Stimulated activated CD4-positive, alpha-beta T cell treated with anti-CD3 and anti-CD28 coated beads, Interleukin-12 subunit alpha, Interleukin-12 subunit beta, amount 100 ng/mL, for 24 hours (primary cell): ENCODE measurements at places on chromosomes 2 and 18.

DNA sequence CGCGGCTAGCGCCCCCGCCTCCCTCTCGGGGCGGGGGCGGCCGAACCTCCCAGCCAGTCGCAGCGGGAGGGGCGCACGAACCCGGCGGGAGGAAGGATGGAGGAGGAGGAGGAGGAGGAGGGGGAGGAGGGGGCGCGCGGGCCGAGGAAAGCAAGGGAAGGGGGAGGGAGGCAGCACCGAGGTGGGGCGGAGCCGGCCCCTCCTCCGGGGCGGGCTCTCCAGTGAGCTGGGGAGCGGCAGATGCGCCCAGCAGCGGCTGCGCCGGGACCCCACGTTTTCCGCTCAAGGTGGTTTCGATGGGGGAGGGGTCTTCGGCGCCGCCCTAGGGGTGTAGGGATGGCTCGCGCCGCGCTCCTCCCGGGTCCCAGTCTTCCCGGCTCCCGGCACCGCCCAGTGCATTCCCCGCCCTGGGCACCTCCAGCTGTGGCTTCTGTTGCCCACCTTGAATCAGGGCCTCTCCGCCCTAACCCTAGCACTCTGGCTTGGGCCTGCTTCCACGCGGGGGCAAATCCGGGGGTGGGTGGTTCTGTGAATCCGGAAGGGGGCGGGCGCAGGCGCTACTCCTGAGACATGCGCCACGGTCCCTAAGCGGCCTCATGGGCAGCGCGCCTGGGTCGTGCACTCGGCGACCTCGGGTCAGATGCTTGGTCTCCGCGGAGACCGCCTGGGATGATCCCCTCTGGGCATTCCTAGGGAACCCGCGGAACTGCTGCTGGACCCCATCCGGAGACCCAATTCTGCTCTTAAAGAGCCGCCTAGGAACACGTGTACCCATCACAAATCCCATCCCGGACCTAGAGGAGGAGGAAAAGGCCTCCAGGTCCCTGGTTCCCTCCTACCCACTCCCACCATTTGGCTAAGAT lies at the start of gene FBXO41:
Gene FBXO41, minus strand, starts transcription at position 183 of the 863 bp plus-strand sequence. CDS start 14,848 bp downstream, outside the sequence.
- DNase-seq = peak; percentile 75

DNA sequence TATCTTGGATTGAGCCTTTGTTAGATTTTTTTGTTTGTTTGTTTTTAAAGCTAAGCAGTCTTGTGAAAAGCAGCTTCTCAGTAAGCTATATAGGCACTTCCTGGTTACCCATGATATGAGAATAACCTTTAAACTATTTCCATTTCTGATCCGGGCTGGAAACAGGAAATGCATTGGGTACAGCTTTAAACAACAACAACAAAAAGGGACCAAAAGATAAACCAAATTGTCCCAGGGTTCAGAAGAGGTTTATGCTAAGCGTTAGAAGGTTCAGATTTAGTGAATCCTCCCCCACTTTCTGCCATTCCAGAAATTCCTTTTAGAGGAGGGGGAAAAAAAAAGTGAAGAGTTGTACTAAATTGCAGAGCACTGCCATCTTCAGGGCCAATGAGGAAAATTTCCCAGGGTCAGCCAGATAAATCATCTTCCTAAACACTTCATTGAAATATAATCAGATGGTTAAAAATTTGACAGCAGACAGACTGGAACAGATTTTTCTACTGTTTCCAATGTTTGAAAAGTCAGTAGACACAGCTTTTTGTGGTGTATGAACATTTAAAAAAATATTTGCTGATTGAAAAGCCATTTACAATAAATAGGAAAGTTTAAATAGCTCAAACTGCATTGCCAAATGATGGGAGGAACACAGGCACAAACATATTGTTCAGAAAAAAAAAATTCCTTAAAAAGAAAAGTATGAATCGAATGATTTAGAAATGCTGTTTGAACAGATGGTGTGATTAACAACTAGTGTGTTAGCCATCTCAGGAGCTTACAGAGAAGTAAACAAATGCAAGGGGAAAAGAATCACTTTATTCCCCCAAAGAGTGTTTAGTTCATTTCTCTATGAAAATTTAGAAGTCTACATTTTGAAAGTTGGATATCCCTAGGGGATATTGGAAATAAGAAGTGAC lies 189.9 kb upstream of the TANK start:
- DNase-seq = no peak

DNA sequence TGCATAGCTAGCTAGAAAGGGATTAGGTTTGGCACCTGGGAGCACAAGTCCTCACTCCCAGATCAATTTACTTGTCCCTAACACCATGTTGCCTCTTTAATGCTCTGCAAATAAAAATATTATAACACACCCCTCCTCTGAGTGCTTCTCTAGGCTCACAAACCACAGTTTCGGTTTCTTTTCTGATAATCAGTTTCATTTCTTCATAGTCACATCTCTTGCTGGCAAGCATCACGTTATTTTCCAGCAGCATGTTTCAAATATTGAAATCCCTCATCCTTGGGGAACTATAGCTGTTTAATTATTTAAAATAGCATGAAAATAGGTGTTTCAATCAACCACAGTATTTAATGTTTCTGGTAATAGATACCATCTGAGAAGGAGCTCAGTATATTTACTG lies 13.9 kb upstream of the SMCHD1 start:
- DNase-seq = no peak

DNA sequence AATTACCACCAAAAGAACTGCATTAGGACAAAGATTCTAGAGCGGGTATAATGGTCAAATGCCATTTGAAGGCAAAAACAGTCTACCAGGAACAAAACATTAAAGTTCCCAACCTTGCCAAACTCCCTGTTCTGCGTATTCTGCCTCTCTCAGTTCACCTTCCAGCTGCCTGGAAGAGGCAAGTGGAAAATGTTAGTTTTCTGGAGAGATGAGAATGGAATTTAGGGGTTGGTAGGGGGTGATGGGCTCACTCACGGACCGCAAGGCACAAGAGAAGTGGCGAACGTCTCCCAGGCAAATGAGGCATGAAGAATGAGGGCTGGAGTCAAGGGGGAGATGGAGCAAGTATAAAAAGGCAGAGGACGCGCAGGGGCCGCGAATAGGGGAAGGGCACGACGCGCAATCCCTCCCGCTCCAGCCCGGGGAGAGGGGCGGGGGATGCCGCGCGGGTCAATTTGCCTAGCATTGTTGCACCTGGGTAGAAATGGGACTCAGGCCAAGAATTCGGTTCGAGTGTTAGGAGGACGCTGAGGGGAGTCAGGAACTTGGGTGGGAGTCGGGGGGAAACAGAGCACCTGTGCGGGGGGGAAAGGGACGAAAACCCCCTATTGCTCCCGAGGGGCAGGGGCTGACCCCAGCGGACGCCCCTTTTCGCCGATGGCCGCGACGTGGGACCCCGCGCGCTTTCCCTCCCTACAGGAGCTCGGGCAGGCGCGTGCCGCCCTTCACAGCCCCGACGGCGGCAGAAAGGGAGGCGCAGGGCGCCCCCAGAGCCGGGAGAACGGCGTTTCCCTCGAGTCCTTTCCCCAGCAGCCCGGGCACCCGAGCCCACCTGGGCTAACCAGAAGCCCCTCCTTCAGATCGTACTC lies 573 bp downstream of the PAIP2B start:
- DNase-seq = peak; percentile 8

DNA sequence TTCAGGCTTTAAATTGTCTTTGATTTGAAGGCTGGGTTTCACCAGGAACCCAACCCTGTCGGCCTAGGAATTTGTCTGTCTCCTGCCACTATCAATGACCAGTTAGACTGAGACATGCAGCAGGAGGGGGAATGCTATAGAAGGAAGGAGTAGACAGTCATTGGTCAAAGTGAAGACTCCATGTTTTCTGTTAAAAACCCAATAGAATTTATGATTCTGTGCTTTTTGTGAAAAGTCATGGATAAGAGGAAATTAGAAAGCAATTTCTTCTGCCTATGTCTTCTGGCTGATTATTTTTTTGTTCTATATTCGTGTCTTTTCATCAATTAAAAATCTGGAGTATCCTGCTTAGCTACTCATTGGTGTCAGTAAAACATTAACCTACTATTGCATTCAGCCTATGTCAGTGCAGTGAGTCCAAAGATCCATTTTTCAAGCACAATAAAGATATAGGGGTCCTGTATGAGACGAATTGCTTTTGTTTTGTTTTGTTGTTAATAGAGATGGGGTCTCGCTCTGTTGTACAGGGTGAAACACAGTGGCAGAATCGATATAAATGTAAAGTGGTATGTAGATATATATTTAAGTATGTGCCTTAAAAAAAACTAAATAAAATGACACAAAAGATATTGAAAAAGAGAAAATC lies 7.9 kb upstream of the KYNU start:
- DNase-seq = no peak

GRCh38 chr2:44371445-44371844 lies 9.7 kb downstream of the CAMKMT start:
- no peak for DNase-seq

- DNase-seq = no peak
Observed at GRCh38 chr2:27308359-27308881, at the start of gene UCN. Gene UCN (minus strand): TSS chr2:27308445. CDS start chr2:27307895, 550 bp downstream.

DNA sequence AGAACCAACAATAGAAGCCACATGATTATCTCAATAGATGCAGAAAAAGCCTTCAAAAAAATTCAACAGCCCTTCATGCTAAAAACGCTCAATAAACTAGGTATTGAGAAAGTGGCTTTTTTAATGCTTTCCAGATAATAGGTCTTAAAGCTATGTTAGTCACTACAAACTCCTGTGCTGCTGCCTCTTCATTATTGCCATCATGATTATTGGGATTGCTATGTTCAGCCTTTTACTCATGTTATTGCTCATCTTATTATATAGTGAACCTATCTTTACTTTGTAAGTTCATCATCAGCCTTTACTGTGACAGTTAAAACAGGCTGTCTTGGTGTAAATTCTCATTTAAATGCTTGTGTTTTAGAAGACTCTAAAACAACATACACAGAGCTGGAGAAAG lies 1557.2 kb upstream of the ZEB2 start:
- no peak for DNase-seq

DNA sequence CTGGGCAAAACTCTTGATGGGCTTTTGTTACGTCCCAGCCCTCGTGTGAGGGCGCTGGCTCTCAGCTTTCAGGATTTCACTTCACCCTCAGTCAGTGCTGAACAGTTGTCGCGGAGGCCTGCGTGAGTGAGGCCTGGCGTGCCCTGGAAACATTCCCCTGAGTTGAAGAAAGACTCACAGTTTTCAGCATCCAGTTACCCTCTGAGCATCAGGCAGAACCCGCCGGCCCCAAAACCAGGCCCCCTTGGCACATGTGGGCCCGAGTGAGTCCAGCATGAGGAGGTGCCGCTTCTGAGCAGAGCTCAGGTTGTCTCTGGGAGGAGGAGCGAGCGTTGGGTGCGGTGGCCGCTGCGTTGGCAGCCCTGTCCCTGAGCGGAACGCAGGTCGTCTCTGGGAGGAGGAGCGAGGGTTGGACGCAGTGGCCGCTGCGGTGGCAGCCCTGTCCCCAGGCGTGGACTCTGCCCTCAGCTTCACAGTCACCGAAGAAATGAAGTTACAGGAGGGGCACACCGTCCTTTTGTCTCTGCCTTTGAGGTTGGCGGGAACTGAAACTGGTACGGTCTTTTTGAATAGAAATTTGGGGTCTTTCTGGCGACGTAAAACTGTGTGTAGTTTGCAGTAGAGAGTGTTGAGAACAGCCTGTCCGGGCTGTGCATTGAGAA lies at the start of gene NEU4:
Gene NEU4, plus strand, starts transcription at position 473 of the 662 bp plus-strand sequence. CDS start 5,292 bp downstream, outside the sequence.
- no peak for DNase-seq

DNA sequence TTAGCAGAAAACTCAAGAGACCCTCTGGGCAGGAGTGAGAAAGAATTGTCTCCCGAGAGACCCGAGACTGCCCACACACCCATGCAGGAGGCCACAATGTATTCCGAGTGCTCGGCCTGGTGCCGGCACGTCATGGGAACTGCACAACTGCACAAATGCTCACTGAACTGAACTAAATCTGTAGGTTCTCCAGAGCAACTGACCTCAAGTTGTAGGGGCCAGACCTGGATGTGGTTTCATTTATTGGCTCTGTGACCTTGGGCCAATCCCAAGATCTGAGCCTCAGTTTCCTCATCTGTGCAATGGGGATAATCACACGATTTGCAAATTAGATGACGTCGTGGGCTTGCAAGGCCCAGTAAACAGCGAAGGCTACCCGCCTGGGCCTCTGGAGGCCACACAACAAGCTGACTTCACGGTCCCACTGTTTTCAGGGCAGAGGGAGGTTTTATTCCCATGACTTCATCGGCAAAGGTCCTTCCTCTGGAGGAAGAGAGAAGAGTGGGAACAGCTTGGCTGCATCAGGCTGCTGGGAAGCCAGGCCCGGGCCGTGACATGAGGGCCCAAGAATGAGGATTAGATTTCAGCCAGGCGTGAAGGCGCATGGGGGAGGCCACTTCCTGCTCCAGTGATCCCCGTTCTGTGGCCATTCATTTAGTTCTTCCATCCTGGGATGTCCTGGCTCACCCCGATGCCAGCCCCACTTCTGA lies 3.6 kb upstream of the ERFE start:
- DNase-seq = no peak

DNA sequence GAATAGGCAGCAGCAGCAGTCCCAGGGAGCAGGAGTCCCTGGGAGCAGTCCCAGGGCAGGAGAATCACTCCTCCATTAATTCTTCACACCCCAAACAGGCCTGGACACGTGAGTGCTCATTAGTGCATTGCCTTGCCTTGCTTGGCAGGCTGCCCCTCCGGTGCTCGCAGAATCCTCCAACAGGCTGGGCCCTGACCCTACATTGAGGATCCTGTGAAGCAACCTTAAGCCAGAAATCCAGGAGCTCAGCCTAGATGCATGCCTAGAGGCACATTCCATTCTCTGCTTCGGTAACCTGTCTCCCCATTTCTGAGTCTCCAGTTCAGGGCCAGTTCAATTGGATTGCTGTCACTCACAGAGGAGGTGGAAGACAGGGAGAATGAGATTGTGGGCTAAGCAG lies 97.4 kb upstream of the LRATD1 start:
- DNase-seq = no peak

GRCh38 chr18:79345981-79346380 lies 49.7 kb upstream of the NFATC1 start:
- DNase-seq = no peak

DNA sequence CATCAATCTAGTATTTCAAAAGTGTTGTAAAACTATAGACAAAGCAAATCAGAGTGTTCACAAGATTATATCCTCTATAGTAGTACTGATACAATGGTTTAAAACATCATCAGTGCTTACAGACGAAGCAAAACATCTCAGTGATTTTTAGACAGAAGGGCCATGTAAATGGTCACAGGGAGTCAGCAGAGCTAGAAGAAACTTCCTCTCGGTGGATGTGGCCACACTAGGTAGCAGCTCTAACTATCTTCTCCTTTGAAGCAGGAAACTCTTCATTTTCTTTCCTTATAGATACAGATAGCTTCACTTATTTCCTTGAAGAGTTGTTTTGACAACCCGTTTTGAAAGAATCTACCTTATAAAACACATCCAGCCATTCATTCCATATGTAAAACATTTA lies 80.4 kb upstream of the CD226 start:
- DNase-seq = no peak

GRCh38 chr2:15640261-15640711 lies 48.6 kb downstream of the DDX1 start:
- DNase-seq = no peak

- no peak for DNase-seq
Observed at GRCh38 chr2:137211761-137212160, 446.4 kb downstream of the THSD7B start.

DNA sequence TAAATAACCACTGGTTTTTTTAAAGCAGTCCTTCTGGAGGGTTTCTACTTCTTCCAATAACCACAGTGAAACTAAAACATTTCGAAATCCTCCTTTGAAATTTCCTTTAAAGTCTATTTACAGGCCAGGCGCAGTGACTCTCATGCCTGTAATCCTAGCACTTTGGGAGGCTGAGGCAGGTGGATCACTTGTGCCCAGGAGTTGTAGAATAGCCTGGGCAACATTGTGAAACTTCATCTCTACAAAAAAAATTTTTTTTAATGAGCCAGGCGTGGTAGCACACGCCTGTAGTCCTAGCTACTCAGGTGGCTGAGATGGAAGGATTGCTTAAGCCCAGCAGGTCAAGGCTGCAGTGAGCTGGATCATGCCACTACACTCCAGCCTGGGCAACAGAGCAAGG lies 15.2 kb downstream of the KIDINS220 start:
- DNase-seq = no peak
